Frontal cortex (tissue), 4 donors: ENCODE measurements at places on chromosomes 6 and 20. TPM values are rescaled to one million over a fixed set of nuclear protein-coding genes. Genes with fewer than 3 reads are reported as not detected.

DNA sequence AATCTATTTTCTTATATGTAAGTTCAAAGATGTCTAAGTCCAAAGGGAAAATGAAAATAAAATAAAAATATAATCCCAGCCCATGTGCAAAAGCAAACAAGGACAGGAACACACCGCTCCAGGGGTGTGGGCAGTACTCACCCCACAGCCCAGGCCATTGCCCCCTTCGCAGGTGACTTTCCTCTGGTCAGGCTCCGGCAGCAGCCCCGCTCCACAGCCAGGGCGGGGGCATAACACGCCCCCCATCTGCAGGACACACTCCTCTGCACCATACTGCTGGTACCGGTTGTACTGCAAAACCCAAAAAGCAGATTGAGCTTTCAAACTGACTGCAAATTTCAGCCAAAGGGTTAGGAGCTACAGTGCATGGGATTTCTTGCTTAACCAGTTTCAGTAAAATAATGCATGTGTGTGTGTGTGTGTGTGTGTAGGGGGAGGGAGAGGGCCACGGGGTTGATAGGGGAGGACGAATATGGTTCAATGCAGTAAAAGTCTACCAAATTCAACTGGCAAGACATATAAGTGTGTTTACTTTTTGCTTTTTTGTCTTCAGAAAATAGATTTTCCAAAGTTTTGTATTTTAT, 274.9 kb upstream of the AGPAT4 start:
- no peak for DNase-seq

RSPO4 gene
- total RNA-seq: under 0.01 TPM

DNA sequence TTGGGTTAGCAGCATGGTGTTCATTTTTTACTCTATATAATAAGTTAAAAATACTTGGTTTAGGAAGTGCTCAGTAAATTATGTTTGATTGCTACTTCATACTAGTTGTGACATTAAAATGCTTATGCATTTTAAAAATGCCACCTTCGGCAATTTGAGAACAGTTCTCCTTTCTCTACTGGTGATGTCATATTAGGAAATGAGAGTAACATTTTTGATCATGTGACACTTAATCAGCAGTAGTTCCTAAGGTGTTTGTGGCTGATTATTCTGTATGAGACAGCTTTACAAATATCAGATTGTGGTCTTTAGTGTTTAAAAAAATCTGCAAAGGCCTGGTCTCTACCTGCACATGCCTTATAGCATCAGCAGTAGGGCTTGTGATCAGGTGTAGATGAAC, 4.4 kb downstream of the GZF1 start:
- no peak for DNase-seq

CLVS2 gene
- 34.2 TPM for total RNA-seq

MANEA gene
- total RNA-seq: 16.7 TPM

NRSN1 gene
- total RNA-seq: 22.0 TPM

CST5 gene
- not detected for total RNA-seq

DNA sequence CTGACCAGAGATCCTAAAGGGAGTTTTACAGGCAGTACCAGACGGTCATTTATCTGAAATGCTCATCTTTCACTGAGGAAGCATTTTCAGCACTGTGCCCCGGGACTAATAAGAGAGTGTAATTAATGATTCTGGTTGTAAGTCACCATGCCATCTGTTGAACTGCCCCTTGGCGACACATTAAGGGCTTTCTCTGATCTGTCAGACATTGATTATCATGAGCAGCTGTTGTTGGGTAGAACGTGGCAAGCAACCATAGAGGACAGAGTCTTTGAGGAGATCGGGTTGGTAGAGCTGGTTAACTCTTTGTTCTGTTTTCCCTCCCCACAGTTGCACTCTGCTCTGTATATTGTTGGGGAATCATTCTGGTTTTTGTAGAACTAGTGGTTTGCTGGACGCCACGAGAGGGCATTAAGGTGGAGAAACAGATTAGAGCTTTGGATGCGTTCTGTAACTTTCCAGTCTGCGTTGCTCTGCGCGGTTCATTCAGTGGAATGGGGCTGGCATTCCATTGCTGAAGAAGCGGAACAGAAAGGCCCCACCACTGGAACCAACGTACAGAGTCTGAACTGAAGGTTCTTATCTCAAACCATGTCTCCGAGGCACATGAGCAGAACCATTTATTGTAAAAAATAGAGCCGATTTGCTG, 34.3 kb downstream of the RPRD1B start:
- no peak for DNase-seq

CALHM4 gene
- not detected for total RNA-seq

- DNase-seq: no peak
Observed at GRCh38 chr20:12072954-12073264, 155.2 kb downstream of the BTBD3 start.

- no peak for DNase-seq
Observed at GRCh38 chr6:130577178-130577919, 211.5 kb downstream of the TMEM200A start.

VWA7 gene
- under 0.01 TPM for total RNA-seq

DNA sequence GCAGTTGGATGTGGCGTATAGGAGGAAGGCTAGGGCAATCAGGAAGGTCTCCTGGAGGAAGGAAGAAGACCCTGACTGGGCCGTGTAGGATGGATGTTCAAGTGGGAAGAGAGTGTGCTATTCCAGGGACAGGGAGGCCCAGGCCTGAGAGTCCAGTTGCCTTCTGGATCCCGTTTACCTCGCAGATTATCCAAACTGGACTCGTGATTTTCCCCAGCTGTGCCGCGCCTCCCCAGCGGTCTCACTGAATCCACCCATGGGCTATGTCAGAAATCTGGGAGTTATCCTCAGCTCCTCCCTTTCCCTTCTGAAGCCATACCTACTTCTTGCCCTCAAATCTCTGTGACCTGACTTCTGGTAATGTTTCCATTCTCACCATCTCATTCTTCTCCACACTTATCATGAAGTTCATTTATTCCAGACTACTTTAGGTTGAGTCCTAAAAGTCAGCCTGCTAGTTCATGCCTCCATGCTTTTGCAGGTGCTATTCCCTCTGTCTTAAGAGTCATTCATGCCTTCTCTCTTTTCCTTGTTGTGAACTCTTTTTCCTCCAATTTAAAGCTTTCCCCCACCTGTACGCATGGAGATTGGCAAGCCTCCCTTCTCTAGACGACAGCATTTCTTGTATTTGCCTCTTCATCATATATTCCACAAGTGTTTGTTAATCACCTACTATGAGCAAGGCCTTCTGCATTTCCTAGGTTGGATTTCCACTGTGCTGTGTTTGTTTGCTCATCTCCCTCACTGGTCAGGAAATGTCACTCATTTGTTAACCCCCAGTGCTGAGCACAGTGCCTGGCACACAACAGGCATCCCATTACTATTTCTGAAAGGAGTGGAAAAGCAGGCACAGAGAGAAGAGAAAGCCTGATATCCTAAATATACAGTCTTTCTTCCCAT, 2.7 kb downstream of the SDCBP2 start:
- no peak for DNase-seq

GRCh38 chr20:11651138-11651537, 266.6 kb upstream of the BTBD3 start:
- DNase-seq: no peak

DNA sequence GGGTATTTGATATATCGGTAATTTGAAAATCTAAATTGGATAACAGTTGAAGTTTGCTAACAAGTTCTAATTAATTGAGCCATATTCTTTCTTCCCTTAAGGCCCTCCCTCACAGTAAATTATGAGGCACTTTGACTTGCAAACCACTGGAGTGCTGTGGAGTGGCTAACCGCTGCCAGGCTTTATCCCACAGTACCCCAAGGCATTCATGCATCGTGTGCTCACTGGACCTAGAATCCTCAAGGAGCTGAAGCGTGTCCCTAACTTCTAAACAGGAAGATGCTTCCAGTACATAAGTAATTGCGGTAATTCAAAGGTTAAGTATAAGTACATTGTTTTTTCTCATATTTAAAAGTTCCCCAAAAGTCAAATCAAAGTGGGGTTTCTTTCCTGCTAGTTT, 499.9 kb downstream of the TFAP2A start:
- no peak for DNase-seq

GRCh38 chr20:35600993-35601973, 14.3 kb upstream of the SPAG4 start:
- DNase-seq: peak; percentile 85

DNA sequence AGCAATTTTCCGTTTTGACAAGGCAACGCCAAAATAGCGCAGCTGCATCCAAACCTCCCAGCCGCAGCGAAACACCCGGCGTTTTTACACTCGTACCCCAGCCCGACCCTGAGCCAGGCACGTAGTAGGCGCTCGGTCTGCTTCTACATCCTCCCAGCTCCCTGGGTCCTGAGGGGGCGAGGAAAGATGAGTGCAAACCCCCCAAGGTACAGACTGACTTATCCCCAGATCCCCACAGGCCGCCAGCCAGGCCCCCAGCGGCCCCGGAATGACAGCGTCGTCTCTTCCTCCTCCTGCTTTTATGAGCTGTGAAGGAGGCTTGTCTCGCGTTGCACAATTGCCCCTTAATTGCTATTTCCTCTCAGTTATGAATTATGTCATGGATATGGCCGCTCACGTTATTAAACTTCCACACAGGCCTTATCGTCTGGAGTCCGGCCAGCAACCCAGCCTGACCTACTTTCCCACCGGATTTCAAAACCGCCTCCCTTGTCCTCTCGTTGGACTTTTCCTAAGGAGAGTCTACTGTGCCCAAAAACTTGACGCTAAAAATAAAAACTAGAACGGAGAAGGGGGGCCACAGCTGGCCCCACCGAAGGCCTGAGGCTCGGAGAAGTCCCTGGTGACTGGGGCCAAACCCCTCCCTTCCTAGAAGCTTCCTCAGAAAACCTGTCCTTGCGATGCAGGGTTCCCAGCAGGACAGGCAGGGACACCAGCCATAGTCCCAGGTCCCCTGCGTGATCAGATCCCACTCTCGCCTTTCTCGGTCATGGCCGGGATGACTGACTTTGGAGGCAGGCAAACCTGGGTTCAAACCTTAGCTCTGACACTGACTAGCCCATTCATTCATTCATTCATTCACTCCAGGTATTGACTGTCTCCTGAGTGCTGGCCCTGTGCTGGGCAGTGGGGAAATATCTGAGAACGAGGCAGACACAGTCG, 130.9 kb upstream of the PTPN1 start:
- DNase-seq: no peak

LZTS3 gene
- 13.9 TPM for total RNA-seq

GRCh38 chr6:123527406-123527805, 109.3 kb downstream of the TRDN start:
- DNase-seq: no peak

CRISP3 gene
- under 0.01 TPM for total RNA-seq

- no peak for DNase-seq
Observed at GRCh38 chr6:40340196-40340595, 247.0 kb downstream of the LRFN2 start.

GRCh38 chr20:48826883-48827771, 672 bp downstream of the PREX1 start:
- DNase-seq: peak; percentile 62

SPACA1 gene
- not detected for total RNA-seq

DNA sequence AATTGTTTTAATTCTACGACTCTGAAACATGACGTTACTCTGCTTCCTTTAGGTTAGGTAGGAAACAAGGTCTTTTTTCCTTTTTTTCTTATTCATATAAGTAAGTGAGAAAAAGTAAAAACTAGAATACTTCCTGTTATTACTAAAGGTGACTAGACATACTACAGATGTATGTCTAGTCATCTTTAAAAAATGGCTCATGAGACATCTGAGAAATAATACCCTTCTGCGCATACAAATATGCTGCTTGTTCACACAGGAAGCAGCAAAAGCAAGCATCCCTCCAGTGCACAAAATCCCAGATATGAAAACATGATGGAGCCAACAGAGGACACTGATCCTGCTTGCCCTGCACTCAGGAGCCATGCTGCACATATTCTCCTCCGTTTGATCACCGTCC, 699.1 kb downstream of the EPM2A start:
- DNase-seq: no peak

PRDM13 gene
- not detected for total RNA-seq

ZBP1 gene
- not detected for total RNA-seq

DNA sequence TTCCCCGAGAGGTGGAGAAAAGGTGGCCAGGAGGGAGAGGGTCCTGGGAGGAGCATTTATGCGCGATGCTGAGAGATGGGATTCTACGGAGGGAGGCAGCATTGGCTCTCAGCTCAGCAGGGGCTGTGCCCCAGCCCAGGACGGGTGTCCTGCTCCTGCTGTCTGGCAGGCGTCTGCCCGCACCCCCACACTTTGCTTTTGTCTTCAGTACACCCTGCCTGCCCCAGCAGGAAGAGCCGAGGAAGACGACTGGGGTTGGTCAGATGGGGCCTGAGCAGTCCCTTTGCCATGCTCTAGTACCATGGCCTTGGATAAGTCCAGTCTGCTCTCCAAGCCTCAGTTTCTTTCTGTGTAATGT, 68.5 kb downstream of the TCP11 start:
- no peak for DNase-seq

AIF1 gene
- 6.9 TPM for total RNA-seq

- DNase-seq: no peak
Observed at GRCh38 chr6:162497389-162497788, 230.2 kb downstream of the PRKN start.

DNA sequence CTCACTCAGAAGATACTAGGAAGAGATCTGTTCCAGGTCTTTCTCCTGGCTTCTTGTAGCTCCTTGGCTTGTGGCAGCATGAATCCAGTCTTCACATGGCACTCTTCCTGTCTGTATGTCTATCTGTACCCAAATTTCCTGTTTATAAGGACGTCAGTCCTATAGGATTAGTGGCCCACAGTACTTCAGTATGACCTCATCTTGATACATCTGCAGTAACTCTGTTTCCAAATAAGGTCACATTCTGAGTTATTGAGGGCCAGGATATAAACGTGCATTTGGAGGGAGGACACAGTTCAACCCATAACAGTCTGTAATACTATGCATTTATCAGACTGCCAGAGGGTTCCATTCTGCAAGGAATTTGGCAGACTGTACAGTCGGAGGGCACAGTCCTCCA, 57.6 kb upstream of the DYNLRB1 start:
- no peak for DNase-seq

- no peak for DNase-seq
Observed at GRCh38 chr6:134529921-134530320, 212.0 kb upstream of the SGK1 start.

GRCh38 chr6:87718662-87719433, 16.8 kb upstream of the AKIRIN2 start:
- no peak for DNase-seq

- DNase-seq: no peak
Observed at GRCh38 chr6:72825315-72825911, 203.5 kb downstream of the KCNQ5 start.

GRCh38 chr6:114001354-114001753, 30.4 kb upstream of the HDAC2 start:
- no peak for DNase-seq

MDFI gene
- 11.4 TPM for total RNA-seq
